Astrocyte of the spinal cord (primary cell): ENCODE measurements at places on chromosomes 2 and 18.

DNA sequence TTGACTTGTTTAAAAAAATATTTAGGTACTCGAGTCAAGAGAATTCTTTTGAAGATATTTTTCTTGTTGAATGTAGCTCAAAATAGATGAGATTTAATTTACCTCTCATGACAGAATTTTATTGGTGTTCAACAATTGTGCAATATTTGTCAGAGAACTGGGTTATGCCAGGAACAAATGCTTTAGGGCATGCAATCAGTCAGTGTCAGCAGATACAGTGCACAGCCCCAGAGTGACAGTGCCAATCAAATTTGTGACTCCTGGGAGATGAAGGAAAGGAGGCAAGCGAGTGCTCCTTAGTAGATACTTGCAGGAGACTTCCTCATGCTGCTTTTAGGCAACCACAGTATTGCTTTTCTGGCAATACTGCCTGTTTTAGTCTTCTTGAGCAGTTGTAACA, 81.2 kb upstream of the DSEL start:
- DNase-seq: no peak

DNA sequence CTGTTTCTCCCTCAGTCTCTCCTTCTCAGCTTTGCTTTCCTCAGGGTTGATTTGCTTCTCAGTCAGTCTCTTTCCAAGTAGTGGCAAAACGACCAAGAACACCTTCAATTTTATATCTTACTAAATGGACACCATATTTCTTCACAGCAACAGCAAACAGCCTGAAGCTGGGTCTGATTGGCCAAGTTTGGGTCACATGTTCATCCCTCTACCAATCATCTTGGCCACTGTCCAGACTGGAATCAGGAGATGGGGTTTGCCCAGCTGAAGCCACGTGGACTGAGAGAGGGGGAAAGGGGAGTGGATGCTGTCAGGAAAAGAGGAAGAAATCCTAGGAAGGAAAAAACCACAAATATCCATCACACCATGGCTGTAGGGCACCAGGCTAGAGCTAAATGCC, 42.0 kb upstream of the ACMSD start:
- DNase-seq: no peak

DNA sequence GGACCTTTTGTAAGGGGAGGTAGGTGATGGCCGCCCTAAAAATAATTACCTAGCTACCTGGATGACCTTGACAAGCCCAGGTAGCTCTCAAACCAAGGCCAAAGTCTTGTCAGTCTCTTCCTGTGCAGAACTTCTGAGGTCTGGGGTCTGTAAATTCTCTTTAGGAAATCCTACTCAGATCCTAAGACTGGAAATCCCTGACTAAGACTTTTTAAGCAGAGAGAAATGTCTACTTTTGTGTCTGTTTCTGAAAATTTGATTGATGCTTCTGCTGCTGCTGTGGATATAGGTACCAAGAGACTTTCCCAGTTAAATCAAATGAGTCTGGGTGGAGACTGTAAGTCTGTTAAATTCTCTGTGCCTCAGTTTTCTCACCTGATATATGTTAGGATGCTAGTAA, 36.9 kb upstream of the SIX3 start:
- no peak for DNase-seq

DNA sequence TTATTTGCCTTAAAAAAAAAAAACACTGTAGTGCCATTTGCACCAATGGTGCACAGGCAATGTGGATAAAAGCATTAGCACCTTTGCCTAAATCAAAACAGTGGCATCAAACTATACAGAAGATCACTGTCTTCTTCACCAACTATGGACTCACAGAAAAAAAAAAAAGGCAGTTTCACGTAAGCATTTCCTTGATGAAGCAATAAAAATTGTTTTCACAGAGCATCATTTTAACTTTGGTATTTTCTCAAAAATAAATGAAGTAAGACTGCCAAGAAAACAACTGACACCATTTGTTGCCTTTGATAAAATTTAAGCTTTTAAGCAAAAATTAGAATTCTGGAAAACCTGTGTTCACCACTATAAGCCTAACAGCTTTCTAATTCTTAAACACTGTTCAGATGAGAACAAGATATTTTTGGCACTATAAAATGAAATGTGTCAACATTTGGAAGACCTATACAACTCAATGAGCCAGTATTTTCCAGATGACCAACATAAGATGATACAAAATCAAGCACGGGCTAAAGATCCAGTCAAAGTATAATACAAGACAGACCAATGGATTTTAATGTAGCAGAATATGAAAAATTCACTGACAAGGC, 21.1 kb downstream of the METTL8 start:
- DNase-seq: no peak

- no peak for DNase-seq
Observed at GRCh38 chr2:120661551-120661950, 74.1 kb upstream of the GLI2 start.

- no peak for DNase-seq
Observed at GRCh38 chr2:38523728-38524437, 78.8 kb downstream of the HNRNPLL start.

DNA sequence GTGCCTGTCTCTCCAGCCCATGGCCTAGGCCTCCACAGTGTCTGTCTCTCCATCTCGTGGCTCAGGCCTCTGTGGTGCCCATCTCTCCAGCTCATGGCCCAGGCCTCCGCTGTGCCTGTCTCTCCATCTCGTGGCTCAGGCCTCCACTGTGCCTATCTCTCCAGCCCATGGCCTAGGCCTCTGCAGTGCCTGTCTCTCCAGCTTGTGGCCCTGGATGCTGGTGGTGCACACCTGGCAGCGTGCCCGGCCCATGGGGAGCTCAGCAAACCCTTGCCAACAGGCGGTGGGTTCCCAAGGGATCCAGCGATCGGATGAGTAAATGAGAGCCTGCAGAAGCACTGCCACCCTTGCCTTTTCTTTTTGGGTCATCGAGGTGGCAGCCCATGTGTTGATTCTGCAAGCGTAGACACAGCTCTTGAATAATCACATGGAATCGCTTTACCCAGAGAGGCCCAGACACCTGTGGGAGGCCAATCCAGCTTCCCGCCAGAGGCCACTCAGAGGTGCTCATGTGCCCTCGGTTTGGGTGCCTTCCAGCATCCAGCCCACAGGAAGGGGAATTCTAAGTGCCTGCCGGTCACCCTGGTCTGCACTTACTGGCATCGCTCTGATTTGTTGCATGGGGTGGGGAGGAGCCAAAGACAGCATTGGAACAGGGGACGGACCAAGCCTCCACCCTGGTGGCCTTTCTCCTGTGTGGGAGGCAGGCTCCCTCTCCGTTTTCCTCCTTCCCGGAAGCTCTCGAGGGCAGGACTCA, 101.8 kb upstream of the HDAC4 start:
- no peak for DNase-seq

GRCh38 chr2:231263118-231263831, 64.8 kb downstream of the ARMC9 start:
- DNase-seq: peak; percentile 11

GRCh38 chr2:109558076-109558882, 55.5 kb downstream of the SEPTIN10 start:
- DNase-seq: peak; percentile 75

GRCh38 chr2:239337877-239338484, 62.8 kb downstream of the HDAC4 start:
- no peak for DNase-seq

GRCh38 chr18:79735071-79735980, 55.7 kb downstream of the CTDP1 start:
- no peak for DNase-seq

- DNase-seq: no peak
Observed at GRCh38 chr18:12449051-12449785, 41.5 kb downstream of the PRELID3A start.

DNA sequence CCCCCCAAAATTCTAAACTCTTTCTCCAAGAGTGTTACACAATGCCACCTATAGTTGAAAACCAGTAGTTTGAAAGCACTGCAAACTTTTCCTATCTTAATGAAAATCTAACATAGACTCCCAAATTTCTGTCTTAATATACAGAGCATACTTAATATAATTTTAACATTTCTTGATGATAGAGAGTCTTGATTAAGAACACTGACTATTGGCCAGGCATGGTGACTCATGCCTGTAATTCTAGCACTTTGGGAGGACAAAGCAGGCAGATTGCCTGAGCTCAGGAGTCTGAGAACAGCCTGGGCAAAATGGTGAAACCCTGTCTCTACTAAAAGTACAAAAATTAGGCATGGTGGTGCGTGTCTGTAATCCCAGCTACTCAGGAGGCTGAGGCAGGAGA, 34.2 kb downstream of the ASXL2 start:
- peak; percentile 53 for DNase-seq

DNA sequence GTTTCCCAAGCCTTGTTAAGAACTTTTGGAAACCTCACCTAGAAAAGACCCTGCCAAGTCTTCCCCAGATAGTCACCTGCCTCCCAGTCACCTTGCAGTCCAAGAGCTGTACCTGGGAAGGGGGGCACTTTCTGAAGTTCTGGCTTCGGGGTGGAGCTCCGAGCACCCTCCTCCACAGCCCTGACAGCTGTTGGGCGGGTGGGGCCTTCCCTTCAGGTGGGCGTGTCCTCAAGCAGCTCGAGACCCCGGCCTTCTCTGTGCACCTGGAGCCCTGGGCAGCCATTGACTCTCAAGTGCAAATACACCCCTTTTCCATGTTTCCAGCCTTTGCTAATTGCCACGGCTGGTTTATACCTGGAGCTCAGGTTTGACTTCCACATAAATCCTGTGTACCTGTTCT, 37.0 kb upstream of the IGFBP5 start:
- no peak for DNase-seq

DNA sequence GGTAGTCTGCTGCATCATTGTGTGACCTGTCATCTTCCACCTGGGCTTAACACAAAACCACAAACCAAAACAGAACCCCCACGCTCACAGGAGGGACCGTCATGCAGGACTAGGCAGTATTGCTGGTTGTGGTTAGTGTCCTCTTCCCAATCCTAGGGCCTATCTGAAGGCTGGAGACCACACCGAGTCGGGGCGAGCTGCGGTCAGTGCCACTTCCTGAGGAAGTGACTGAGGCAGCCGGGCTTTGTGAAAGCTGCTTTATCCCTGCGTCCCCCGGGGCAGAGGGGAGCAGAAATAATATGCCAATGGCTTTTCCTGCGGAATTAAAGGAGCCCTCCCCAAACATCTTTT, 22.9 kb downstream of the ZNF532 start:
- peak; percentile 75 for DNase-seq

- DNase-seq: peak; percentile 54
Observed at GRCh38 chr2:205427112-205427511, 255.2 kb upstream of the NRP2 start.

DNA sequence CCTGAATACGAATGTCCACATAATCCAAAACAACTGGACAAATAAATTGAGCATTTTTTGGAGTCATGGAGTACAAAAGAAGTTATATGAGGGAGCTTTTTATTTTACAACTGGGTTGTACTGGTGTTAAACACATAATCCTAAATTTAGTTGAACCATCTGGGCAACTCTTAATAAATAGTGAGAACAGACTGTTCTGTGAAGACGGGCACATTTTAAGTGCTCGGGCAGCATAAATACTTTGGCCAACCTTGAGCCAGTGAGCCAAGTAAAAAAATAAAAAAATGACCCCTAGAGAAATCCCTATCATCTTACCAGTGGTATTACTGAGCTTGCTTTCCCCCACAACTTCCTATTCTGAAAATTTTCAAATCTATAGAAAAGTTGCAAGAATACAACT, 50.9 kb upstream of the PSME4 start:
- no peak for DNase-seq

DNA sequence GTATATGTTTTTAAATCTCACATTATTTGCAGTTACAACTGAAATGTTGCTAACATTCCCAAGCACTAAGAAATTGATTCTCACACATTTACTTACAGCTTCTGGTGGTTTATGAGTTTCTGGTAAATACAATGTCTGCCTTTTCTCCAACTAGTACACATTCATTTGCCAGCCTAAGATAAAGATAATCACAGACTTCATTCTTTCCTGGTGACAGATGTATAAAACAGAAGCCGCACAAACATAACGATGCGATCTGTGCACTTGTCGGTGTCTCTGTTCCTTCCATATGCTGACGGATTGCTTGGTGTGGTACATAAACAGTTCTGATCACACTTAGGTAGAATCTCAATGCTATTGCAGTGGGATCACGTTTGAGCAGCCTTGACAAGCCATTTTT, 100.4 kb upstream of the DDX18 start:
- DNase-seq: no peak

- DNase-seq: no peak
Observed at GRCh38 chr2:192577706-192578105, 383.0 kb upstream of the TMEFF2 start.

DNA sequence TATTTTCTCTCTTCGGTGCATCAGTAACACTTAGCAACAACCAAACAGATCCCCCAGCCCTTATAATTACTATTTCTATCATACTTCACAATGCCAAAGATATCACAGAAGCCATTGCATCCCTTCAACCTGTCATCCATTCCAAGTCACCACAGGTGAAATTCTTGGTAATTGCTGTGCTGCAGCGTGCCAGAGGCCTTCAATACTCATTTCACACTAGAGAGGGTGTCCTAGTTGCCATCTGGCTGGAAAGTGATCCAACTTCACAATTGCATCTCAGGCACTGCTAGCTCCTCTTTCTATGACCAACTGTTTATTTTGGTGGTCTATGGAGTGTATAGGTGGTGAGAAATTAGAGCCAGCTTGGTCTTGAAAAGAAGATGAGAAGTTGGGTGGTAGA, 131.2 kb downstream of the NUP35 start:
- DNase-seq: no peak

DNA sequence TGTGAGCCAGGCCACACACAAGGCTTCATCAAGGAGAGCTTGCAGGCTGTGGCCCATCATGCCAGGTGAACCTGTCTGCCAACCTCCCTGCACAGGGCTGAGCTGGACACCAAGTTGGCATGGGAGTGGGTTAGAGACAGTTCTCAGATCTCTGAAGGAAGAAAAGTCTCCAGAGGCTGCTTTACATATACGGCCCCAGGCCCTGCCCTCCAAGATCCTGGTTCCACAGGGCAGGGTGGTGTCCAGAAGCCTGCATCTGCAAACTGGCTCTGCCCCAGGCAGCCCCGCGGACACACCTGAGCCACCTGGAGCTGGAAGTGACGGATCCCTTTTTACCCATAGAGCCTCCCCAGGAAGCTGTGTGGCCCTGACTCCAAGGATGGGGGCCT, 24.2 kb upstream of the HES6 start:
- DNase-seq: no peak

GRCh38 chr2:145927131-145927950, 1407.4 kb upstream of the ZEB2 start:
- no peak for DNase-seq

DNA sequence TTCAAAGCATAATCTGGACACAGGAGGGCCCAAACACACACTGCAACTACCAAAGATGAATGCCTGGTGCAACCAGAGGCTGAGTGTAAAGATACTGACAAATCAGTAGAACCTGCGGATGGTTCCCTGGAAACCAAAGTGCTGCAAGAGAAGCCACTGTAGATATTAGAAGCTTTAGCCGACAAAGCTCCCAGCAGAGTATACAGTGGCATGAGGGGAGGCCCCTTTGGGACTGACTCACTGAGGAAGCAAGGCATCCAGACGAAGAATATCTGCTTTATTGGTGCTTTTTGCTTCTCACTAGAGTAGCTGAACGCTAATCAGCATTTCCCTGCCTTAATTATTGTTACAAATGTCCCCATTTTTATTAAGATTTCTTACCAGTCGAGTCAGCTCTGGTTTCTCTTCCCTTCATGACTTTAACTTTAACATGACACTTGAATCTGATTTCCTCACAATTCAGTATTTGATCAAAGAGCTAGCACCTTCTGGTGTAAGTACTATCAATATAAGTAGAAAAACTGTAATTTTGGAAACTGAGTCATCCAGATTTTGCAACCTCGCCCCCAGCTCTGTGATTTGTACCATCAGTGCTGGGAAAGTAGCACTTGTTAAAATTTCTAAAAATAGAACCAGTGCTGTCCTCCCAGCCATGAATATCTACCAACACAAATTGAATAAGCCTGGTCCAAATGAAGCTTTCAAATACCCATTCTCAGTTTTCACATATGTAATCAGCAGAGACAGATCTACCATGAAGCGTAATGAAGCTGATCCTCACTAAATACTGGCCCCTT, 34.2 kb downstream of the FIGN start:
- DNase-seq: no peak
